ENCODE measurements at places on chromosomes 5 and 9. TPM values are rescaled to one million over a fixed set of nuclear protein-coding genes. Genes with fewer than 3 reads are reported as not detected.

GRCh38 chr9:137253717-137254623 lies 1.2 kb upstream of the NELFB start:
- DNase-seq, result no peak

DNA sequence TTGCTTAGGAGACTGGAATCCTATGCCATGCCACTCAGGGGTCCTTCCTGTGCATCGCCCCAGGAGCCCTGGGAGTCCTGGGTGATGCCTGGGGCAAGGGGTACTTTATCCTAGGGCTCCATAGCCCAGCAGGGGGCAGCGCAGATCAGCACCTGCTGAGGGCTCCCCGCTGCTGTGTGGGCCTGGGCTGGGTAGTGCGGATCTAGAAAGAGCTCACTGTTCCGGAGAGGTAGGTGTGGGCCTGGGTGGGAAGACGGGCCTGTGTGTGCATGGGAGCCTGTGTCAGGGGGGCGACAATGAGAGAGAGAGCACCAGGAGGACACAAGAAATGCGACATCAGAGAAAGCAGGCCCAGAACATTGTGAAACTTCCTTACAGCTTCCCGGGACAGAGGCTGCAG lies 11.4 kb upstream of the DAB2IP start:
- no peak for DNase-seq

DNA sequence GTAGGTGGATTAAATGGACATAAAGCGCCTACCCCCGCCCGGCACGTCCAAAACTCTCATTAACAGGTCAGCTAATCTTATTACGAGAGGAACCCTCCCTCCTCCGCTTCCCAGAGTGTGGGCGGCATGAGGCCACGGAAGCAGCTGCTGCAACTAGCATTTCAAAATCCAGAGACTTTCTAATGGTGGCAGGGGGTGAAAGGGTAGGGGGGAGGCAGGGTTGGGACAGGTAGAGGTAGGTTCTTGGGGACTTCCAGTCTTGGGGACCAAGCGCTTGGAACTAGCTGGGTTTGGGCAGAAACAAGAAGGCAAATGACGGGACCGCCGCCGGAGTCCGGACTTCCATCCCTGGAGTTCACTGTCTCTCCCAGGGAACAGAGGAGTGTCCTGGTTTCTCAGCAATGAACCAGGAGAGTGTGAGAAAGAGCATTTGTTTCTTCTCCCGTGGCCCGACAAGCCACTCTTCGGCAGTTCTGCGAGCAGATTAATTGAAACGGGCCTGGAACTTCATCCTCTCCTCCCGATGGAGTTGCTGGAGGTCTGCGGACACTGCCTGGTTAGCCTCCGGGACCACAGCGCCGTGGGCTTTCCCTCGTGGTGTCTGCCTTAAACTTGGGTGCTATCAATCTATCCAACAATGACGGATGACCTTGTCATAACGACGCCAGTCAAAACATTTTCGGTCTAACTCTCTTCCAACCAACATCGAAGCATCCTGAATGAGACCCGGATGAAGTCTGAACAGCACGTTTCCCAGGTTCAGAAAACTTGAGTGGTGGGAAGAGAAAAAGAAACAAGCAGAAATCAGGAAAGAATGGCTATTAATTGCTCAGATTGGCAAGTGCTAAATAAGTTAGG lies 1.6 kb upstream of the PRDM6 start:
- DNase-seq, result no peak

Gene TAS2R1
- total RNA-seq, result not detected

Gene PLPPR1
- not detected for total RNA-seq

DNA sequence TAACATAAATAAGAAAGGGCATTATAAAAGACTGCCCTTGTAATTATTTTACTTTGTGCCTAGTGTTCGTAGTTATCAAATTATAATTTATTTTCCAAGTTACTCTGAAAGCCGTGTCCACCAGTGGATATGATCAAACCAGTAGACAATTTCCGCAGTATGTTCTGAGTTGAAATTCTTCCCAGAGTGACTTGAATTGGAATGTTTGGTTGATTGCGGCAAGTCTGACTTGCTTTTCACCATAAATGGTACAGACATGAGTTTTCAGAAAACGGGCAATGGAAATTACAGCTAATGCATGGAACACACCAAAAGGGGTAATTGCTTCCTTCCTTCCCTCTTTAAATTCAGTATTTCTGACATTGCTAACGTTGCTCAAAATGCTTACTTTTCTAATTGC lies 56.6 kb downstream of the CHSY3 start:
- DNase-seq, result no peak

DNA sequence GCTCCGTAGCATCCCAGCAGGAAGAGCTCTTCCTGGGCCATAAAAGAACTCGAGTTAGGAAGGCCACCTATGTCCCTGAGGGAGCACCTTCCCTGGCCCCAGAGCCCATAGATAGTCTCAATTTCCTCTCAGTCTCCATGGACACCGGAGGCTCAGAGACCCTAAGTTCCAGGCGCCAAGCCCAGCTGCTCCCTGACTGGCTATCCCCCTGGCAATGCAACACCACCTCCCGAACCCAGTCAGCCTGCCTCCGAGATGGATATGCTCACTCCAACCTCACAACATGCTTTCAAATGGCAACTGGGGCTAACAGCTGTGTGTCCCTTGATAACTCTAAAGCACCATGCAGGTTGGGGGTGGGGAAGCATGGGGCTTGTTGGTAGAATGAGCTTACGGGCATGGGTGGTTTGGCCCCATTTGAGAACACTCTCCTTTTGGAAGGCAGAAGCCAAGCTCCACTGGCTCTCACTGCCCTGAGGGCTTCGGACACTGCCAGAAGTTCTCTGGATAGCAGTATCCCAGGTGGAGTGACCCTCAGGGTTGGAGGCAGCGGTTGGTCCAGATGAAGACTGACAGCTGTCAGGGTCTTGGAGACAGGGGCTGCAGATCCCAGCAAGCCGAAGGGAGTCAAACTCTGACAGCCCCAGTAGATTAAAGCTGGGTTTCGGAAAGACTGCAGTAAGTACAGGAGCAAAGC lies 165.3 kb downstream of the PAX5 start:
- DNase-seq, result no peak

DNA sequence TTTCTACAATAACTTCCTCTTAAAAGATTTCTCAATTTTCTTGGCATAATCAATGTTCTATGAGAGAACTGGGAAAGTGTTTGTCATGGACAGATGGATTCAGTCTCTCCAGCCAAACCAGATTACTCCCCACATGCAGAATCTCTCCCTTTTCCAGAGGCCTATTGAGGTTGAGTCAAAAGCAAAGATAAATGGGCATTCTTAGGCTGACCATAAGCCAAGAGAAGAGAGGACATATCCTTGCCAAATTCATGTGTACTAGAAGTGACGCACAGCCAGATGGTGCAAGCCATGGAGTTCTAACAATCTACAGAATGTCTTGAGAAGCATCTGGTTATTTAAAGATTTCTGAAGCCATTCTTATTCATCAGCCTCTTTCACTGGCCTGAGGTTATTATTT lies 2115.0 kb downstream of the MAT2B start:
- no peak for DNase-seq

DNA sequence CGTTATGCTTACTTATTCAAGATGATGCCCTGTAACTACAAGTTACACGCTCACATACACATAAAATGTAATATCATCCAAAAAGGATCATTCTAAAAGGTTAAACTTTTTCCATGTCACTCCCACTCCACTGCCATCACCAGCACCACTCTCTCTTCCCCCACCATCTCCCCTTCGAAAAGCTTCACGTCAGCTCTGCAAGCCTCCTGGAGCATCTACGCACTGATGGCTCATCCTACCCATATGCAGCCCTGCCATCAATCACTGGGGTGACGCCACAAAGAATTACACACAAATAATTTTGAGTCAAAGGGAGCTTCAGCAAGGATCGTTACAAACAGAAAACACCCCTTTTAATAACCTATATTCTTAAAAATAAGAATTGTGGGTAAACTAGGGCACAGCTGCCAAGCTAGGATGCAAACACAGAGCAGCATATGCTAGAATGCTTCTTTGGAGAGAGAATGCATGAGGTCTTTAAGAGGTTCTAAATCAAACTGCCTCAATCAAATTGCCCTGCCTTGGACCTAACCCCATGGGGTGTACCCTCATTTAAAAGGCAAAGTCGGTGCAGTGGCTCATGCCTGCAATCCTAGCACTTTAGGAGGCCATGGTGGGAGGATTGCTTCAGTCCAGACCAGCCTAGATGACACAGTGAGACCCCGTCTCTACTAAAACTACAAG lies 56.1 kb downstream of the SHB start:
- no peak for DNase-seq

DNA sequence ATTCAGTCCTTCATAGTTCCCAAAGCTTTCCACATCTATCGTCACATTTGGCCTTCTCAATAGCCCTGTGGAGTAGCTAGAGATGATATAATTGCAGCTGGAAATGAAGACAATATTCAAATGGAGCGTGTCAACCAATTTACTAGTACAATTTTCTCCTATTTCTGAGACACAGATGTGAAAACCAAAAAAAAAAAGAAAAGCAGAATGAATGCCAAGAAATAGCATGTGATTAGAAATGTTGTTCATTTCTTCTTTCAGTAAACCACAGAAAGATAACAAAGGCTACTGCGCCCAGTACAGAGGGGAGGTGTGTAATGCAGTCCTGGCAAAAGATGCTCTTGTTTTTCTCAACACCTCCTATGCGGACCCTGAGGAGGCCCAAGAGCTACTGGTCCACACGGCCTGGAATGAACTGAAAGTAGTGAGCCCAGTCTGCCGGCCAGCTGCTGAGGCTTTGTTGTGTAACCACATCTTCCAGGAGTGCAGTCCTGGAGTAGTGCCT lies 99.0 kb downstream of the MUSK start:
- no peak for DNase-seq

Gene NDUFB6
- 14.6 TPM for total RNA-seq

GRCh38 chr9:133858771-133859170 lies 120.6 kb upstream of the SARDH start:
- DNase-seq, result no peak
